ENCODE measurements at places on chromosomes 4 and X. TPM values are rescaled to one million over a fixed set of nuclear protein-coding genes. Genes with fewer than 3 reads are reported as not detected.

DNA sequence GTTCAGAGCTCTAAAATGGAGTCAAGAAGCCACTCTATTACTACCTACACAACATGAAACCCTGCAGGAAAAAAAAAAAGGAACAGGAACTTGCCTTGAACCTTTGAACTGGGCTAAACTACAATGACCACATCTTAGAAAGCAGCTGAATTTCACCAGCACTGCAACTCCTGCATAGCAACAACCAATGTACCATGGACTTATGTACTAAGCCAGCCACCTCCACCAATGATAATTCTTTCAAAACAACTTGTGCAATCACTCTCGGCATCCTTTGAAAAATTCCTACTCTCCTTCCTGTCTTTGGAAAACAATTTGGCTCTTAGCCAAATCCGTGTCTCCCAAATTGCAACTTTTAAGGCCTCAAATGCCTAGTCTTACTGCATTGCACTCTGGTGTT lies 26.8 kb upstream of the FMR1 start:
- no peaks in the 10 kb centered on the region for H3K4me1 ChIP-seq
- peaks cover 2% of the 10 kb centered on the region for H3K27me3 ChIP-seq
- no peak overlapping the region for H3K4me3 ChIP-seq
- no peak overlapping the region for H3K27ac ChIP-seq
- no peaks in the 10 kb centered on the region for H3K36me3 ChIP-seq

DNA sequence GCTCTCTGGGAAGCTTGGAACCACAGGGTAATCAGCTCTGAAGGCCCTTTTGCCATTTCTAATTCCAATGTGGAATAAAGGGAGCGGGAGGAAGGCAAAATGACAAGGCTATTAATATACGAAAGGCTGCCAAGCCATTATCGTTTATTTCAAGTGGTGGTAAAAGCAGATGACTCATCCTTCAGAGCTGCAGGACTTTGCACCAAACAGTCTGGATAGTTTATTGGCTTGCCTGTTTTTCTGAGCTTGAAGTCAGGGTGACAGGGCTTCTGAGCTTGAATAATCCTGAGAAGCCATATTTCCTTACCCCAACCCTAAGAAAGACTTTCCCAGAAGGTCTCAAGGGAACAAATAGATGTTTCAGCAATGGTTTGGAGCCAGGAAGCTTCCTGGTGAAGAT lies 7.7 kb upstream of the GABRE start:
- no peak overlapping the region for H3K4me3 ChIP-seq
- H3K27ac ChIP-seq: no peak overlapping the region
- H3K36me3 ChIP-seq: no peaks in the 10 kb centered on the region
- peaks cover 13% of the 10 kb centered on the region for H3K4me1 ChIP-seq

GRCh38 chr4:42482516-42483327 lies 85.4 kb downstream of the SHISA3 start:
- peaks cover 16% of the 10 kb centered on the region for H3K4me1 ChIP-seq
- no peak overlapping the region for H3K27ac ChIP-seq
- no peak overlapping the region for H3K4me3 ChIP-seq
- H3K36me3 ChIP-seq: no peaks in the 10 kb centered on the region
- no peaks in the 10 kb centered on the region for H3K27me3 ChIP-seq

- H3K4me3 ChIP-seq: no peak overlapping the region
- peaks cover 2% of the 10 kb centered on the region for H3K27me3 ChIP-seq
- no peaks in the 10 kb centered on the region for H3K36me3 ChIP-seq
Observed at GRCh38 chr4:98747393-98748091, 89.1 kb upstream of the TSPAN5 start.

DNA sequence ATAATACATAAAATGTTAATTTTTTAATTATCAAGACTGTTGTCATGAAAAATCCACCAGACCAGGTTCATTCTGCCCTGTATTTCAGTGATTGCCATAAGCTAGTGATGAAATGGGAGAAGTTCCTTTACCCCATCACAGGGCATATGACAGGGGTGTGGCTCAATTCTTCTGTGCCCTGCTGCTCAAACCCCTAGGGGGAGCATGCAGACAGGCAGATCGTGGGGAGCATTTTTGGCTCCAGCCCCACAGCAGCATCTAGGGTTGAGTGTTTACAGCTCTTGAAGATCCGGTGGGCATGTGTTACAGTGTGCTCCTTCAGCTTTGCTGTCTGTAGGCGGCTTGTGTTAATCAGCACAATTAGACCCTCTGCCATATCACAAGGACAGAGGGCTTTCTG lies 700.7 kb downstream of the PCDH18 start:
- no peak overlapping the region for H3K27ac ChIP-seq
- no peaks in the 10 kb centered on the region for H3K4me1 ChIP-seq
- no peak for DNase-seq
- H3K27me3 ChIP-seq: no peaks in the 10 kb centered on the region

- H3K4me3 ChIP-seq: no peak overlapping the region
- H3K27me3 ChIP-seq: no peaks in the 10 kb centered on the region
- no peak overlapping the region for H3K27ac ChIP-seq
- no peaks in the 10 kb centered on the region for H3K36me3 ChIP-seq
- H3K4me1 ChIP-seq: no peaks in the 10 kb centered on the region
Observed at GRCh38 chrX:151633157-151633556, 62.1 kb upstream of the PRRG3 start.

GRCh38 chrX:8845060-8845459 lies 43.9 kb upstream of the FAM9A start:
- no peaks in the 10 kb centered on the region for H3K27me3 ChIP-seq
- H3K4me1 ChIP-seq: no peaks in the 10 kb centered on the region
- no peak overlapping the region for H3K4me3 ChIP-seq
- no peak overlapping the region for H3K27ac ChIP-seq

DNA sequence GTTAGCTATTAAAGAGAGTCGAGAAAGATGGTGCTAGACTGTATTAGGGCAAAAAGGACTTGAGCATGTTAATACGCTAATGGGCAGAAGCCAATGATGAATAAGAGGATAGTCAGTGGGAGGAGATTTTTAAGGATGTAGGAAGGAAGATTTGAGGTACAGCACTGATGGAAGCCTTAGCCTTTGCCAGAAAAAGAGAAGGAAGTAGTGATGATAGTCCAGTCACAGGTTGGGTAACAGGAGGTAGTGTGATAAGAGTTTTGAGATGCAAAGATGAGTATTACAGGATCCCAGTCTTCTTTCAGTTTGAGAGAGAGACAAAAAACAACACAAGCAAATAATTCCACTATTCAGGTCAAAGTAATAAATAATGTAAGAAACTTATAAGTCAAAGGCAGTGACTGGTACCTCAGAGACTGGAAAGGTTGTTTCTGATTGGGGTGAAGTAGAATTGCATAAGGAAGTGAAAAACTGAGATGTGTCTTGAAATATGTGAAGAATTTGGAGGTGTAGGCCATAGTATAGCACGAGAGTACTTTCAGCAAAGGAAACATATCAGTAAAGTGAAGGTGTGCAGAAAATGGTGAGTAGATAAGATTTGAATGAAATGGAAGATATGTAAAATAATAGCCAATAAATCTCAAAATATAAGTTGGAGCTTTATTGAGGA lies 22.1 kb upstream of the NDNF start:
- H3K4me1 ChIP-seq: peaks cover 2% of the 10 kb centered on the region
- no peaks in the 10 kb centered on the region for H3K27me3 ChIP-seq
- no peak for DNase-seq
- H3K36me3 ChIP-seq: no peaks in the 10 kb centered on the region
- no peak overlapping the region for H3K27ac ChIP-seq

DNA sequence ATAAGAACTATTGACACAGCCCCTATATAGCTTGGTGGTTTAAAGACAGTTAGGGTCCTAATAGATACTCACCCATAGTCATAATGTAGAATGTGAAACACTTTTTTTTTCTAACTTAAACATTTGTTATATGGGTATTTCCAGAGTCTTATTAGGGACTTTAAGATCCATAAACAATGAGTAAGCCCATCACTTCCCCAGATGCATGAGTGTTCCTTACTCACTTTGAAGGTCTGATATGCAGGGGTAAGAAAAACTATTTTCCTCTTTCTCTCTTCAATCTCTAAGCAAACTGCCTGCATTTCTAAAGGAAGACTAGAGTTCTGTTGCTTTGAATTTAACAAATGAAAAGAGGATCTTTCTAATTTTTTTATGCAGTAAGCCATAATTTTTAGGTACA lies 443.6 kb upstream of the PITX2 start:
- H3K27me3 ChIP-seq: peaks cover 1% of the 10 kb centered on the region
- H3K4me3 ChIP-seq: no peak overlapping the region
- no peaks in the 10 kb centered on the region for H3K36me3 ChIP-seq
- no peak overlapping the region for H3K27ac ChIP-seq

DNA sequence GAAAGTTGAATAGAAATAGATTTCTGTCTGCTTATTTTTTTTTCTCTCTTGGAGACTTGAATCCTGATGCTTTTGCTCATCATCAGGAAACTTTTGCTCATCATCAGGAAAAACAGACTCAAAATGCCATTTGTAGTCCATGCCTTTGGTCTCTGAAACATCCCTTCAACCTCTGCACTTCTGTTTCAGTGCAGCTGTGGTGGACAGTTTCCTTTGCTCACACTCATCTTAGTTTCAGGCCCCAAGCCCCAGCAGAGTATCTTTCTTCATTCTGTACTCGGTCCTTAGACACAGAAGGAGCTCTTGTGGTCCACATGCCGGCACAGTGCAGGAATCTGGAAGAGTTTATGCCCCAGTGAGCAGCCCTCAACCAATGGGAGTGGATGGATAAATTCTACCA lies 337.9 kb downstream of the PPP3CA start:
- no peak overlapping the region for H3K4me3 ChIP-seq
- H3K36me3 ChIP-seq: no peaks in the 10 kb centered on the region
- peaks cover 3% of the 10 kb centered on the region for H3K4me1 ChIP-seq
- H3K27ac ChIP-seq: no peak overlapping the region
- no peaks in the 10 kb centered on the region for H3K27me3 ChIP-seq

GRCh38 chrX:136549226-136549625 lies 17.2 kb downstream of the VGLL1 start:
- no peaks in the 10 kb centered on the region for H3K36me3 ChIP-seq
- no peak overlapping the region for H3K27ac ChIP-seq
- no peaks in the 10 kb centered on the region for H3K27me3 ChIP-seq
- no peak for DNase-seq
- no peak overlapping the region for H3K4me3 ChIP-seq
- H3K4me1 ChIP-seq: no peaks in the 10 kb centered on the region

DNA sequence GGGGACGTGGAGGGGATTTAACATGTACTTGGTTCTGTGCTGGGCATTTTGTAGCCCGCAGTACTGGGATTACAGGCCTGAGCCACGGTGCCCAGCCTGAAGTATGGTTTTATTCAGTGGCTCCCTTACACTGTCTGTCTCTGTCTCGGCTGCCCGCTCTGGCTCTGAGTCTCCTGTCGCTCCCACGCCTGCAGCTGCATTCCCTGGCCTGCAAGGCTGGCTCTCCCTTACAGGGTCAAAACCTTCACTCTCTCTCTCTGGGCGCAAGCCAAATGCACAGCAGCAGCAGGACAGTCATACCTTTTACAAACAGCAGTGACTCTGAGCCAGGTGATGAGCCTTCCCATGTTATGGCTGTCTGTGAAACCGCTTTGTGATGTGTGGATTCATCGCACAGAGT lies 72.1 kb downstream of the HTRA3 start:
- H3K36me3 ChIP-seq: no peaks in the 10 kb centered on the region
- no peaks in the 10 kb centered on the region for H3K27me3 ChIP-seq
- no peak overlapping the region for H3K27ac ChIP-seq
- H3K4me1 ChIP-seq: no peaks in the 10 kb centered on the region
- no peak overlapping the region for H3K4me3 ChIP-seq
- DNase-seq: no peak

DNA sequence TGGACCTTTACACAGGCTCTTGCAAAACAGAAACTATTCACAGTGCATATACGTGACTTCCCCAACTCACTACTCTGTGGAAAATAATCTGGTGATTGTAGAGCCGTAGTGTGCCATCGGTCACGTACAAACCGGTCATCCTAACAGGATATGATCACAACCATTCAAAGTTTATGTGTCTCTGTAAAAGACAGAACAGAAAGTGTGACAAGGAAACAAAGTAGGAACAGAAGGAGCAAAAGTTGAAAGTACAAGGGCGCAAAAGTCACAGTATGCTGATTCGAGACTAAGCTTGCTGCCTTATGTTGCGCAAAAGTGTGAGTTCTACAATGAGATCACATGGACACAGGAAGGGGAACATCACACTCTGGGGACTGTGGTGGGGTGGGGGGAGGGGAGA lies 18.6 kb downstream of the MEPE start:
- peaks cover 1% of the 10 kb centered on the region for H3K27me3 ChIP-seq
- H3K4me1 ChIP-seq: peaks cover 14% of the 10 kb centered on the region
- no peak for DNase-seq
- no peak overlapping the region for H3K27ac ChIP-seq
- no peak overlapping the region for H3K4me3 ChIP-seq

- H3K27ac ChIP-seq: no peak overlapping the region
- peak; percentile 26 for DNase-seq
- H3K27me3 ChIP-seq: no peaks in the 10 kb centered on the region
- no peaks in the 10 kb centered on the region for H3K4me1 ChIP-seq
- H3K4me3 ChIP-seq: no peak overlapping the region
Observed at GRCh38 chr4:31674313-31674947, 954.3 kb downstream of the PCDH7 start.

DNA sequence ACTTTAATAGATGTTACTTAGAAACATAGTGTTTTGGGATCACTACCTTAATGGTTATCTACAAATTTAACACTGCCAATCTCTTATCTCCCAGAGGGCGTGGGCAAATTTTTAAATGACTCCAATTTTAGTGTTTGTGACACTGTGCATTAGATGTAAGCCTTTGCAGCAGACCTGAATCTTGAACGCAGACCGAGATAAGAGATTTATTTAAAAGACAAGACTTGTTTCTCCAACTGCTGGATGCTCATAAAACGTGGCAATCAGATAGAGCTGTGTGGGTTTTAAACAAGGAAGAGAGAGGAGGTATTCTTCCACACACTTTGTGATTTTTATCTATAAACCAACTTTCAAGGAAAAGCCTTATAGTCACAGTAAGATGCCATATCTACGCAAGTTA lies 252.5 kb upstream of the NR3C2 start:
- no peak for DNase-seq
- H3K4me3 ChIP-seq: no peak overlapping the region
- H3K36me3 ChIP-seq: no peaks in the 10 kb centered on the region
- no peaks in the 10 kb centered on the region for H3K4me1 ChIP-seq
- H3K27me3 ChIP-seq: no peaks in the 10 kb centered on the region
- no peak overlapping the region for H3K27ac ChIP-seq

- peaks cover 9% of the 10 kb centered on the region for H3K4me1 ChIP-seq
- no peak overlapping the region for H3K4me3 ChIP-seq
- H3K27ac ChIP-seq: peak overlapping the region; percentile 90
- no peaks in the 10 kb centered on the region for H3K36me3 ChIP-seq
- peaks cover 3% of the 10 kb centered on the region for H3K27me3 ChIP-seq
- DNase-seq: no peak
Observed at GRCh38 chrX:21747558-21747957, 10.4 kb downstream of the SMPX start.

CENPVL2 gene
- total RNA-seq: not detected

THOC2 gene
- 94.3 TPM for total RNA-seq

AR gene
- total RNA-seq: 20.2 TPM

P2RY8 gene
- not detected for total RNA-seq

YIPF7 gene
- not detected for total RNA-seq

FOXR2 gene
- not detected for total RNA-seq

CXCL9 gene
- not detected for total RNA-seq

ARHGAP6 gene
- 4.1 TPM for total RNA-seq

CITED1 gene
- 3.2 TPM for total RNA-seq

XKRX gene
- total RNA-seq: 0.18 TPM
